ENCODE measurements at places on chromosomes 7 and 10. TPM values are rescaled to one million over a fixed set of nuclear protein-coding genes. Genes with fewer than 3 reads are reported as not detected.

DNA sequence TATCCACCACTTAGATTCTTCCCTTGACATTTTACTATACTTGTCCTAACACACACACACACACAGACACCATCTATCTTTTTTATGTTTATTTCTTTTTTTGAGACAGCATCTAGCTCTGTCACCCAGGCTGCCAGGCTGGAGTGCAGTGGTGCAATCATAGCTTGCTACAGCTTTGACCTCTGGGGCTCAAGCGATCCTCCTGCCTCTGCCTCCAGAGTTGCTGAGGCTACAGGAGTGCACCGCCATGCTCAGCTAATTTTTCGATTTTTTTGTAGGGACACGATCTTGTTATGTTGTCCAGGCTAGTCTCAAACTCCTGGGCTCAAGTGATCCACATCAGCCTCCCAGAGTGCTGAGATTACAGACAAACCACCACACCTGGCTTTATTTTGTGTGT is 16.7 kb downstream of the WIPI2 start:
- H3K27me3 ChIP-seq = no peaks in the 10 kb centered on the region
- peaks cover 7% of the 10 kb centered on the region for H3K36me3 ChIP-seq
- H3K27ac ChIP-seq = no peak overlapping the region

- peak overlapping the region; percentile 31 for H3K27ac ChIP-seq
- H3K4me1 ChIP-seq = peaks cover 37% of the 10 kb centered on the region
- H3K27me3 ChIP-seq = no peaks in the 10 kb centered on the region
- peak overlapping the region; percentile 37 for H3K4me3 ChIP-seq
- H3K36me3 ChIP-seq = no peaks in the 10 kb centered on the region
- no peak for DNase-seq
Measured at GRCh38 chr10:79137300-79137756, 68.6 kb downstream of the ZMIZ1 start.

GPR15LG gene
- not detected for total RNA-seq

DNA sequence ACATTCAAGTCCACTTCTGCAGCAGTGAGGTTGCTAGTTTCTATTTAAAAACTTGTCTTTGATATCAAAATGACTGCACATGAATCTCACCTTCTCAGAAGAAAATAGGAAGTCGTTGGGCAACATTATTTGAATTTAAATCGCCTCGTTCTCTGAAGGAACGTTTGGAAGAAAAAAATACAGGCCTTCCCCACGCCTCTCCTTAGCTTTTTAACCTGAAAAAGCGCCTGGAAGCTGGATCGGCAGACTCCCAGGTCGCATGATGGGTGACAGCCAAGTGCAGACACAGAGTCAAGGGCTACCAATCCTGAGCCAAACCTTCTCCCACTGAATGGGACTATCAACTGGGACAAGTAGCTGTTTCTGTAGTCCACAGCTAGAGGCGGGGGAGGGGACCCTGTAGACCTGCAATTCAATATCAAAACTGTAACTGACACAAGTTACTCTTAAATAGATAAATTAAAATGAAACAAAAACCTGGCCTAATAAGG is 2.2 kb downstream of the FAM53B start:
- no peak for DNase-seq
- H3K4me1 ChIP-seq = peaks cover 66% of the 10 kb centered on the region
- peak overlapping the region; percentile 53 for H3K27ac ChIP-seq
- H3K27me3 ChIP-seq = no peaks in the 10 kb centered on the region

DNA sequence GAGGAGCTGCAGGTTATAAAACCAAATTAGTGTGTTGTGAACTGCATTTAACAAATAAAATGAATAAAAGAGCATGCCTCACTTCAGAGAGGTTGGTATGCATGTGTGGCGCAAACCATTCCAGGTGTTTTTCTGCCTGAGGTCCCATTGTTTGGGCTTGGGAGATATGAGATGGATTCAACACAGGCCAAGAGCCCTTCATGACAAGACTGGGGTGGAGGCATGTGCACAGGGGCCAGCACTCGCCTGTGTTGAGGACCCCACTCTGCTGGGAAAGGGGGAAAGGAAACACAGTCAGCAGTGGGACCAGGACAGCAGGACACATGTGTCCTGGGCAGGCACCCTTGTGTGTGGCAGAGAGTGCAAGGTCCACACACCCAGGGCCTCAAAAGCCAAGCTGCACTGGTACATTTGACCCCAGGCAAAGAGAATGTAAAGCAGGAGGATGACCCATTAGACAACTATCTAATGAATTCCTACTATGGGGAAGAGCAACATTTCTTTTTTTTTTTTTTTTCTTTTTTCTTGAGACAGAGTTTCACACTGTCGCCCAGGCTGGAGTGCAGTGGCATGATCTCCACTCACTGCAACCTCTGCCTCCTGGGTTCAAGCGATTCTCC is 9.2 kb upstream of the SLC18A3 start:
- no peak overlapping the region for H3K27ac ChIP-seq
- H3K4me3 ChIP-seq = no peak overlapping the region
- no peaks in the 10 kb centered on the region for H3K36me3 ChIP-seq
- DNase-seq = no peak
- no peaks in the 10 kb centered on the region for H3K27me3 ChIP-seq

FAM204A gene
- total RNA-seq = 66.3 TPM

DNA sequence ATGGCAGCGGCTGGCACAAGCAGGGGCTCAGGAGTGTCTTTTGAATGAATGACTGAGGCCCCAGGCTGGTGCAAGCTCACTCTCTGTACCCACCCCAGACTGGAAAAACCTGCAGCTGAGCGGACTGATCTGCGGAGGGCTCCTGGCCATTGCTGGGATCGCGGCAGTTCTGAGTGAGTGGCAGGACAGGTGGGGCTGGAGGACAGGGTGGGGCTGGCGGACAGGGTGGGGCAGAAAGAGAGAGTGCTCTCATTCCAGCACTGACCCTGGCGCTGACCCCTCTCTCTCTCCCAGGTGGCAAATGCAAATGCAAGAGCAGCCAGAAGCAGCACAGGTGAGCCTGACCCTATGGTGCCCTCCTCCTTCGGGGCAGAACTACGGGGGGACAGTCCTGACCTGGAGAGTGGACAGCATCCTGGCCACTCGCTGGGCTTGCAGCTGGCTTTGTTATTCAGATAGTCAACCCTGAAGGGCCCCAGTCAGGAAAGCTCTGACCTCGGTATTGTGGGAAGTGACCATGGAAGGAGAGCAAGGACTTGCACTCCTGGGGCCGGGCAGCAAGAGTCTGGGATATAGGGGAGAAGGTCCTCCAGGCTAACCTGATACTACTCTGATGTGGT is 4.1 kb downstream of the FXYD4 start:
- no peak overlapping the region for H3K27ac ChIP-seq
- H3K4me1 ChIP-seq = no peaks in the 10 kb centered on the region
- H3K27me3 ChIP-seq = no peaks in the 10 kb centered on the region
- H3K36me3 ChIP-seq = no peaks in the 10 kb centered on the region
- DNase-seq = no peak

GRCh38 chr10:52729271-52730104 is 43.1 kb downstream of the MBL2 start:
- no peaks in the 10 kb centered on the region for H3K4me1 ChIP-seq
- no peak for DNase-seq
- H3K4me3 ChIP-seq = no peak overlapping the region
- H3K36me3 ChIP-seq = no peaks in the 10 kb centered on the region

- H3K4me3 ChIP-seq = no peak overlapping the region
- no peak for DNase-seq
- no peak overlapping the region for H3K27ac ChIP-seq
- H3K4me1 ChIP-seq = no peaks in the 10 kb centered on the region
- no peaks in the 10 kb centered on the region for H3K27me3 ChIP-seq
Measured at GRCh38 chr7:66016131-66016461, 34.1 kb upstream of the GUSB start.

SLC16A12 gene
- total RNA-seq = not detected

GRCh38 chr7:70408477-70408876 is 723.5 kb upstream of the GALNT17 start:
- DNase-seq = no peak
- H3K27ac ChIP-seq = no peak overlapping the region
- no peak overlapping the region for H3K4me3 ChIP-seq
- H3K27me3 ChIP-seq = no peaks in the 10 kb centered on the region
- no peaks in the 10 kb centered on the region for H3K4me1 ChIP-seq

GRCh38 chr10:113167702-113168101 is 217.7 kb downstream of the TCF7L2 start:
- H3K36me3 ChIP-seq = no peaks in the 10 kb centered on the region
- no peak overlapping the region for H3K4me3 ChIP-seq
- H3K4me1 ChIP-seq = no peaks in the 10 kb centered on the region
- no peaks in the 10 kb centered on the region for H3K27me3 ChIP-seq
- no peak for DNase-seq

DNA sequence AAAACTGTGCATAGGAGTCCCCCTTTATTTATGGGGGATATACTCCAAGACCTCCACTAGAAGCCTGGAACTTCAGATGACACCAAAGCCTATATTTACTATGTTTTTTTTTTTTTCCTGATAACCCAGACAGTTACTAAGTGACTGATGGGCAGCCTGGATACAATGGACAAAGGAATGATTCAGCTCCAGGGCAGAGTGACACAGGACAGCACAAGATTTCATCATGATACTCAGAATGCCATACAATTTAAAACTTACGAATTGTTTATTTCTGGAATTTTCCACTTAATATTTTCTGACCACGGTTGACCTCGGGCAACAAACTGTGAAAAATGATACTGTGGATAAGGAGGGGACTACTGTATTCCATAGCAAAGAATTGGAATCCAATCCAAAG is 843.6 kb downstream of the PCDH15 start:
- H3K27ac ChIP-seq = no peak overlapping the region
- DNase-seq = no peak
- no peaks in the 10 kb centered on the region for H3K36me3 ChIP-seq

GRCh38 chr7:2271273-2272026 is 29.4 kb downstream of the NUDT1 start:
- H3K27me3 ChIP-seq = no peaks in the 10 kb centered on the region
- no peak overlapping the region for H3K4me3 ChIP-seq
- no peaks in the 10 kb centered on the region for H3K36me3 ChIP-seq
- H3K27ac ChIP-seq = no peak overlapping the region

TBXAS1 gene
- 2.1 TPM for total RNA-seq

- no peak overlapping the region for H3K27ac ChIP-seq
- DNase-seq = no peak
- H3K36me3 ChIP-seq = peaks cover 4% of the 10 kb centered on the region
- H3K4me3 ChIP-seq = no peak overlapping the region
- no peaks in the 10 kb centered on the region for H3K27me3 ChIP-seq
- H3K4me1 ChIP-seq = no peaks in the 10 kb centered on the region
Measured at GRCh38 chr10:71349406-71349805, 30.3 kb downstream of the SLC29A3 start.

DNA sequence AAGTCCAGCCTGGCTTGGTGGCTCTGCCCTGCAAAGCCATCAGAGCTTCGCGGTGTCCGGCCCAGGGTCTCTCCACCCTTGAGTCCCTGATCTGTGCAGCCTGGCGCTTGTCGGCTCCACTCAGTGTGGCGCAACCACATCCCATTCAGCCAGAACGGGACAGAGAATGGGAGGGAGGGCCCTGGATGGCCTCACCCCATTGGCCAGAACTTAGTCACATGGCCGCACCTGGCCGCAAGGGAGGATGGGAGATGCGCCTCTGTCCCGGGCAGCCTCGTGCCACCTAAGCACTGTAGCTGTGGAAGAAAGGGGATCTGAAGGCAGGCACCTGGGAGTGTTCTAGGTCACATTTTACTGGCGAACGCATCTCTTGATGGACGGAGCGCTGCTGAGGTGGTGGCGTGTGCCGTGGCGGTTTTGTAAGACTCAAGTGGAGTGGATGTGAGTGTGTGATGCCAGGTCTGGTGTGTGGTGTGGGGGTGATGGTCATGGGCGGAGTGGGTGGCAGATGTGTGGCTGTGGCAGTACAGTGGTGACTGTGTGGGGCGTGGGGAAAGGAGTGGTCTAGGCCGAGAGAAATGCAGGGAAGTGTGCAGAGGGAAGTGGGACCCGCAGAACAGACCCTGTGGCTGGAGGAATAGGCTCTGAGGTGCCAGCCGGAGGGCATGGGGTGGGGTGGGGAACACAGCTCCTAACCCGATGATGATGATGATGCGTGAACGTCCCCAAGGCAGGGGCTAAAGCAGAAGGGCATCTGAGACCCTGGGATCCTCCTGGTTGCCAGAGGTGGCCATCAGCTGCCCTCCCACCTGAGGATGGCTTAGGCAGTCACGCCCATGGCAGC is 19.0 kb downstream of the CLEC2L start:
- DNase-seq = no peak
- no peak overlapping the region for H3K4me3 ChIP-seq
- H3K27me3 ChIP-seq = no peaks in the 10 kb centered on the region
- H3K27ac ChIP-seq = peak overlapping the region; percentile 0
- H3K36me3 ChIP-seq = no peaks in the 10 kb centered on the region
- H3K4me1 ChIP-seq = no peaks in the 10 kb centered on the region

DNA sequence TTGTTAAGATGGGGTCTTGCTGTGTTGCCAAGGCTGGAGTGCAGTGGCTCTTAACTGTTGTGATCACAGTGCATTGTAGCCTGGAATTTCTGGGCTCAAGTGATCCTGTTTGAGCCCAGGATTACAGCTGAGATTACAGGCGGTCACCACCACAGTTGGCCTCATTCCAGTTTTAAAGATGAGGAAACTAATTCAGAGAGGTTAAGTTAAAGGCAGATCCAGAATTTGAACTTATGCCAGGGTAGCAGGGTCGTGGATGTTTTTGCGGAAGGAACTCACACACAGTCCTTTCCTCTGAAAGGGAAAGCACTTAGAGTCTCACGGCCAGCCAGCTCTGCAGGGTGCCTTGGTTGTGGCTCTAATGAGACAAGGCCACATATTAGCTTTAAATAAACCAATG is 84.7 kb downstream of the MMRN2 start:
- DNase-seq = no peak
- H3K4me3 ChIP-seq = no peak overlapping the region
- no peaks in the 10 kb centered on the region for H3K27me3 ChIP-seq
- no peaks in the 10 kb centered on the region for H3K4me1 ChIP-seq
- H3K27ac ChIP-seq = no peak overlapping the region

DNA sequence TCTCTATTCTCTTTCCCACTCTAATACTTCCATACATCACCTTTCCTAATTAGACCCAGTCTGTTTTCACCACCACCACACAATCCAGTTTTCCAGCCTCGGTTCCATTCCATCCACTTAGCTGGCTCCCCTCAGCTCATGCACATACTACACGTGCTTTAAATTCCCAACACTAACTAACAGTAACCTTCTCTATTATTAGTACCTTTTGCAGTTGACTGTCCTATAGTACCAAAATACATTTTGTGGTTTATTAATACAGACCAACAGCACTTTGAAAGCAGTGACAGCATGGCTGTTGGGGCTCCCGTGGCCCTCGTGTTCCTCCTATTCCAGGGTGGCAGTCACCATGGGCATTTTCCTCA is 64.9 kb downstream of the LARP4B start:
- no peak overlapping the region for H3K27ac ChIP-seq
- no peak for DNase-seq
- peaks cover 5% of the 10 kb centered on the region for H3K36me3 ChIP-seq
- H3K4me3 ChIP-seq = no peak overlapping the region
- H3K27me3 ChIP-seq = no peaks in the 10 kb centered on the region

DNA sequence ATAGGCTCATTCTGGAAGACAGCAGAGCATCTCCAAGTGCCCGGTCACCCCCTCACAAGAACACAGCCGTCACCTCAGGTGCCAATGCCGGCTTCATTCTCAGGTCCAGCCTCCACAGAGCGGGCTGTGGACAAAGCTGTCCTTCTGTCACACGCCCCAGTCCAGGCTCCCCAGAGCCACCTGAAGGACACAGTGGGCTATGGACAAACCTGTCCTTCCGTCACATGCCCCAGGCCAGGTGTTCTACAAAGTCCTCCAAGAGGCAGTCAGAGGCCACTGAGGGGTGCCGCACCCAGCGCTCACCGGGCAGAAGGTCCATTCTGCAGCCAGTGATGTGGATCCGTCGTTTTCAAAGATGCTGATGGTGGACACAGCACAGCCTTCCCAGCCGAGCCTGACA is 173.2 kb upstream of the PPP2R2D start:
- no peaks in the 10 kb centered on the region for H3K4me1 ChIP-seq
- H3K27ac ChIP-seq = no peak overlapping the region
- H3K4me3 ChIP-seq = no peak overlapping the region
- H3K36me3 ChIP-seq = no peaks in the 10 kb centered on the region
- no peak for DNase-seq
- H3K27me3 ChIP-seq = no peaks in the 10 kb centered on the region

Data from CD8-positive, alpha-beta memory T cell (primary cell).